ENCODE measurements at places on chromosomes 2 and 18. TPM values are rescaled to one million over a fixed set of nuclear protein-coding genes. Genes with fewer than 3 reads are reported as not detected.

The EGR4 gene
- 1.2 TPM for total RNA-seq

The ILKAP gene
- total RNA-seq = 74.4 TPM

The DNMT3A gene
- total RNA-seq = 102 TPM

The GNAL gene
- total RNA-seq = 0.40 TPM

The NRP2 gene
- total RNA-seq = 64.4 TPM

The UGT1A5 gene
- total RNA-seq = not detected

The SPATA3 gene
- total RNA-seq = not detected

The CFAP53 gene
- total RNA-seq = 0.38 TPM

DNA sequence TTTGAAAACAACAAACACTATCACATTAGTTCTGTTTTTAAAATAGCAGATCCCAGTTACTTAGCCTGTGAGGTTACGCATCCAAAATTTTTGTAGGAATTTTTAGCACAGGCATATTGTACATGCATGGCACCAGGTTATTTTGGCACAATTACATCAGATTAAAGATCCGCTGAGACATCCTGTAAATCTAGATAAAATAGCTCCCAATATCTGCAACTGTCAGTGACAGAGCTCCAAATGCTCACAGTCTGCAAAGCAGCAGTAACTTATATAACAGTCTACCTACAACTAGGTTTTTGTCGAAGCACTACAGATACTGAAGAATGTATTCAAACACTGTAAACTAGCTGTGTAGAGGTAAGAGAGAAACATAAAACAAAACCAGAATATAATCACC lies 200.7 kb upstream of the KCNH7 start:
- H3K27ac ChIP-seq = no peak overlapping the region
- no peaks in the 10 kb centered on the region for H3K27me3 ChIP-seq
- no peaks in the 10 kb centered on the region for H3K4me1 ChIP-seq
- DNase-seq = no peak

GRCh38 chr18:26919627-26920026 lies 54.1 kb upstream of the AQP4 start:
- H3K36me3 ChIP-seq = no peaks in the 10 kb centered on the region
- H3K27me3 ChIP-seq = no peaks in the 10 kb centered on the region
- no peak overlapping the region for H3K4me3 ChIP-seq
- no peaks in the 10 kb centered on the region for H3K4me1 ChIP-seq

- H3K36me3 ChIP-seq = peaks cover 22% of the 10 kb centered on the region
- H3K27ac ChIP-seq = no peak overlapping the region
- no peak overlapping the region for H3K4me3 ChIP-seq
- DNase-seq = no peak
- H3K4me1 ChIP-seq = peaks cover 3% of the 10 kb centered on the region
- no peaks in the 10 kb centered on the region for H3K27me3 ChIP-seq
Measured at GRCh38 chr2:24065341-24065740, 10.8 kb downstream of the SF3B6 start.

- H3K27ac ChIP-seq = no peak overlapping the region
- no peaks in the 10 kb centered on the region for H3K36me3 ChIP-seq
- H3K4me1 ChIP-seq = no peaks in the 10 kb centered on the region
- peaks cover 25% of the 10 kb centered on the region for H3K27me3 ChIP-seq
- no peak overlapping the region for H3K4me3 ChIP-seq
Measured at GRCh38 chr2:158034198-158034866, 67.3 kb upstream of the UPP2 start.

DNA sequence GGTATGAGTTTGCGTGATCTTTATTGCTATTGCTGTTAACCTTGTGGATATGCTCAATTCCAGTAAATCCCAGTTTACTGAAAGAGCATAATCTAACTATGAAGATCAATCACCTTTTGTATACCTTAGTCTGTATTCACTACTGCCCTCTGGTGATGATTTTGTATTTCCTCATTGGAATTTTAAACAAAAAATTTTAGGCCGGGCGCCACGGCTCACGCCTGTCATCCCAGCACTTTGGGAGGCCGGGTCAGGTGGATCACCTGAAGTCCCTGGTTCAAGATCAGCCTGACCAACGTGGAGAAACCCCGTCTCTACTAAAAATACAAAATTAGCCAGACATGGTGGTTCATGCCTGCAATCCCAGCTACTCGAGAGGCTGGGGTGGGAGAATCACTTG lies 5.1 kb downstream of the COMMD1 start:
- no peak overlapping the region for H3K27ac ChIP-seq
- no peak overlapping the region for H3K4me3 ChIP-seq
- no peaks in the 10 kb centered on the region for H3K36me3 ChIP-seq
- no peak for DNase-seq

- H3K4me1 ChIP-seq = no peaks in the 10 kb centered on the region
- H3K27ac ChIP-seq = no peak overlapping the region
- DNase-seq = peak; percentile 49
- H3K4me3 ChIP-seq = no peak overlapping the region
Measured at GRCh38 chr2:55500025-55500424, 19.5 kb upstream of the CFAP36 start.

DNA sequence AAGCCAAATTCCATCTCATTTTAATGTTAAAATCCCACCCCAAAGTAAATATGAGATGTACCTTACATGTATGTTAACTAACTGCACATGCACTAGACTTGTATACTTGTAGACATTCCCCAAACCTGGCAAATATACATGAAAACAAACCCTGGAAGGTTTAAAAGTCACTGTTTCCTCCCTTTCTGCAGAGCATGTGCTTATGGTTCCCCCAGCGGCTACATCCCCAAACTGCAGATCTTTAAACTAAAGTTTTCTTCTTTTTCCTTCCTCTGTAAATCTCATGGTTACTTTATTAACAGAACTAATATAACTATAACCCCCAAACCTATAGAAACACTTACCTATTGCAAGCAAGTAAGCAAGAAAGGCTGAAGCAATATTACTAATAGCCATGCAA lies 731.5 kb downstream of the LRP1B start:
- no peak overlapping the region for H3K4me3 ChIP-seq
- no peaks in the 10 kb centered on the region for H3K36me3 ChIP-seq
- no peak overlapping the region for H3K27ac ChIP-seq
- no peaks in the 10 kb centered on the region for H3K27me3 ChIP-seq
- no peak for DNase-seq
- no peaks in the 10 kb centered on the region for H3K4me1 ChIP-seq

DNA sequence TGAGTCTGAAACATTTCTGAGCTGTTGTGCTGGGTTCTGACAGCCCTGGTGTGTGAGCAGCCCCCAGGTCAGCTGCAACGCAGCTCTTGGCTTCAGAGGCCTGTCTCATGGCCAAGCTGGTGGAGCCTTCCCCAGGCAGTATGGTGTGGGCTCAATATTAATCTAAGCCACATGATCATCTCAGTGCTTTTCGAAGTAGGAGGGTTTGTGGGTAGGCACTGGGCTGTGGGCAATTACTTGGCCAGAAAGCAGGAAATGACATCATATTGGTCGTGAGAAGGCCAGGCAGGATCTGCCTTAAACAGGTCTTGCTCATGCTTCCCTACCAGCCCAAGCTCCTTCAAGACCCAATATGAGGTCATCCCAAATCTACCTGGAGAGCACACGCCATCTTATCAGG lies 26.9 kb downstream of the LOXHD1 start:
- H3K27ac ChIP-seq = no peak overlapping the region
- peaks cover 5% of the 10 kb centered on the region for H3K27me3 ChIP-seq
- no peak overlapping the region for H3K4me3 ChIP-seq

DNA sequence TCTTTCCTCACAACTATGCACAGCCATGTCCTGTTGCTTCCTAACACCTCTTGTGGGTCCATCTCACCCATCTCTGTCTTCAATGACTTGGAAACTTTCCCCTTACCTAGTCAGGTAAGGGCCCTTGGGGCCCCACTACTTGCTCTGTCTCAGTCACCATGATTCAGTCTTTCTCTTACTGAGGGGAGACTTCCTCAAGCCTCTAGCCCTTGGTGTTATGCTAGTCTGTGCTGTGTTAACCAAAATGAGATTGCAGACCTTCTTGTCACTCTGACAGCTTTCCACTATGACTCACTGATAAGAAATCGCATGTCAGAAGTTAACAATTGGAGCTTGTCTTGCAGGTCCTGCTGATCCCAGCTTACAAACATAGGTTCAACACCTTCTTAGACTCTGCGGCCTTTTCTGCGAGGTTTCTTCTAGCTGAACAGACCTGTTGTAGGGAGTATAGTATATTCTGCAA lies 65.3 kb downstream of the WDR75 start:
- H3K4me3 ChIP-seq = no peak overlapping the region
- H3K4me1 ChIP-seq = no peaks in the 10 kb centered on the region
- no peaks in the 10 kb centered on the region for H3K36me3 ChIP-seq
- DNase-seq = no peak

DNA sequence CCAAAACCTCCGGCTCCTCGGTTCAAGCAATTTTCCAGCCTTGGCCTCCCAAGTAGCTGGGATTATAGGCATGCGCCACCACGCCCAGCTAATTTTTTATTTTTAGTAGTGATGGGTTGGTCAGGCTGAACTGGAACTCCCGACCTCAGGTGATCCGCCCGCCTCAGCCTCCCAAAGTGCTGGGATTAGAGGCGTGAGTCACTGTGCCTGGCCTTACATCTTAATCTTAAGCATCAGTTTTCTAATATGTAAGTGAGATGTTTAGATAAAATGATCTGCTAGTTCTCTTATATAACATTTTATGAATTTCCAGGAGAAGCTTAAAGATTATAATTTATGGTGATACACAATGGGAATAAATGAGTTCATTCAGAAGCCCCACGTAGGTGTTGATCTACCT lies 69.2 kb downstream of the SPTBN1 start:
- no peaks in the 10 kb centered on the region for H3K36me3 ChIP-seq
- DNase-seq = no peak
- H3K27me3 ChIP-seq = peaks cover 7% of the 10 kb centered on the region
- H3K27ac ChIP-seq = no peak overlapping the region
- H3K4me3 ChIP-seq = no peak overlapping the region

GRCh38 chr2:192250961-192251360 lies 56.2 kb upstream of the TMEFF2 start:
- no peak overlapping the region for H3K4me3 ChIP-seq
- DNase-seq = no peak
- H3K36me3 ChIP-seq = no peaks in the 10 kb centered on the region
- H3K27me3 ChIP-seq = no peaks in the 10 kb centered on the region
- H3K27ac ChIP-seq = no peak overlapping the region

GRCh38 chr2:63048367-63049171 lies 2.1 kb upstream of the OTX1 start:
- H3K4me1 ChIP-seq = peaks cover 21% of the 10 kb centered on the region
- peak; percentile 62 for DNase-seq
- peaks cover 3% of the 10 kb centered on the region for H3K36me3 ChIP-seq
- peaks cover 78% of the 10 kb centered on the region for H3K27me3 ChIP-seq
- peak overlapping the region; percentile 34 for H3K27ac ChIP-seq

DNA sequence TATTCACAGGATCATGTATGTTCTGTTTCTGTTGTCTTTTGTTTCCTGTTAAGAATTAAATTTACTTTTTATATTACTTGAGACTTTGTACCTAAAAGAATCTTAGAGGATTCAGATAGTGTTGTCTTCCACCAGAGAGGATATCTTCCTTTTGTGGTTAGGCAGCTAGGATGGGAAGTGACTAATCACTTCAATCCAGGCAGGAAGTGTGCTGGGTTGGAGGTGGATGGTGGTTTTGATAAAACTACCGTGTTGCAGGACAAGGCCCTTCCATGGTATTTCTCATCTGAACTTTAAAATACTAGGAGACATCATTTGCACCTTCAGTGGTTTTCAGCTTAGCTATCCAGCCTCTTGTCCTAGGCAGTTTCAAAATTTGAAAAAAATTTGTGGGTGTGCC lies 728.6 kb upstream of the CDH2 start:
- DNase-seq = no peak
- H3K27me3 ChIP-seq = no peaks in the 10 kb centered on the region
- H3K27ac ChIP-seq = no peak overlapping the region
- no peaks in the 10 kb centered on the region for H3K36me3 ChIP-seq

DNA sequence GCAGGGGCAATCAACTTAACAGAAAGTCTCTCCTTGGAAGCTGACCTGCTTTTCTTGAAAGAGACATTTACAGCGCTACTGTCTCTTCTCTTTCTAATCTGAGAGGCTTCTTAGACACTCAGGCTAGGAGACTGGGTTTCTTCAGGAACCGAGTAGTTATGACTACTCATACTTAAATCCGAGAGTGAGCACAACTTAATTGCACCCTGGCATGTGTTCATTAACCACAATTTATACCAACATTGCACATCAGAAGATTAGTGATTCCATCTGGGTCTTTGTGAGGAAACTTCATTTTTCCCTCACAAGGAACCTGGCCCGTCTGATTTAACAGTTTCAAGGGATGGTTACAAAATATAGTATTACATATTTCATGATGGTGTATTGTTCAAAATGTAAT lies 176.9 kb downstream of the UBE2E3 start:
- H3K4me1 ChIP-seq = peaks cover 15% of the 10 kb centered on the region
- H3K36me3 ChIP-seq = peaks cover 25% of the 10 kb centered on the region
- H3K4me3 ChIP-seq = no peak overlapping the region
- H3K27ac ChIP-seq = no peak overlapping the region

DNA sequence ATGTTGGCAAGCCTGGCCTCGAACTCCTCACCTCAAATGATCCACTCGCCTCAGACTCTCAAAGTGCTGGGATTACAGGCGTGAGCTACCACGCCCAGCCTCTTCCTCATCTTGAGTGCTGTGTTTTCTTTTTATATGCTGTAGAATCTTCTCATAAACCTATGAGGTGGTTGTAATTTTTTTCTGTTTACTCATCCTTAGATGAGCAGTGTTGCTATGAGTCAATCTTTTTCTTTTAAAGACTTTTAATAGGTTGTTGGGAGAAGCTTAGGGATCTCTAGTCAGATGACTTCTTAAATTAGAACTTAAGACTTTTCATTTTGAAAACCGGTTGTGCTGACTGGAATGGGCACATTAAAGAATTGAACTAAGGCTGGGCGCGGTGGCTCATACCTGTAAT lies 8.7 kb upstream of the AAK1 start:
- H3K4me3 ChIP-seq = peak overlapping the region; percentile 4
- peak overlapping the region; percentile 31 for H3K27ac ChIP-seq
- peaks cover 42% of the 10 kb centered on the region for H3K4me1 ChIP-seq
- no peaks in the 10 kb centered on the region for H3K36me3 ChIP-seq
- no peaks in the 10 kb centered on the region for H3K27me3 ChIP-seq

GRCh38 chr18:79987566-79987965 lies 797 bp downstream of the TXNL4A start:
- peaks cover 27% of the 10 kb centered on the region for H3K36me3 ChIP-seq
- no peak for DNase-seq
- H3K4me3 ChIP-seq = peak overlapping the region; percentile 88
- peak overlapping the region; percentile 92 for H3K27ac ChIP-seq
- H3K4me1 ChIP-seq = peaks cover 40% of the 10 kb centered on the region
- no peaks in the 10 kb centered on the region for H3K27me3 ChIP-seq

- DNase-seq = no peak
- no peak overlapping the region for H3K27ac ChIP-seq
- H3K36me3 ChIP-seq = no peaks in the 10 kb centered on the region
Measured at GRCh38 chr2:70673041-70673647, 94.9 kb downstream of the ADD2 start.

GRCh38 chr2:30608643-30609042 lies 161.6 kb downstream of the LCLAT1 start:
- H3K36me3 ChIP-seq = peaks cover 8% of the 10 kb centered on the region
- no peak overlapping the region for H3K27ac ChIP-seq
- H3K4me3 ChIP-seq = no peak overlapping the region
- no peaks in the 10 kb centered on the region for H3K4me1 ChIP-seq
- no peaks in the 10 kb centered on the region for H3K27me3 ChIP-seq

- no peaks in the 10 kb centered on the region for H3K4me1 ChIP-seq
- H3K27ac ChIP-seq = no peak overlapping the region
- DNase-seq = no peak
- no peaks in the 10 kb centered on the region for H3K36me3 ChIP-seq
- peaks cover 7% of the 10 kb centered on the region for H3K27me3 ChIP-seq
- H3K4me3 ChIP-seq = no peak overlapping the region
Measured at GRCh38 chr2:11566383-11566782, 32.5 kb downstream of the GREB1 start.

Measured in activated CD4-positive, alpha-beta T cell treated with anti-CD3 and anti-CD28 coated beads, Interleukin-2, amount 10 ng/mL, durations not matched to agents 24 days and 14 days (primary cell).